ENCODE measurements at places on chromosomes 13 and 19.

DNA sequence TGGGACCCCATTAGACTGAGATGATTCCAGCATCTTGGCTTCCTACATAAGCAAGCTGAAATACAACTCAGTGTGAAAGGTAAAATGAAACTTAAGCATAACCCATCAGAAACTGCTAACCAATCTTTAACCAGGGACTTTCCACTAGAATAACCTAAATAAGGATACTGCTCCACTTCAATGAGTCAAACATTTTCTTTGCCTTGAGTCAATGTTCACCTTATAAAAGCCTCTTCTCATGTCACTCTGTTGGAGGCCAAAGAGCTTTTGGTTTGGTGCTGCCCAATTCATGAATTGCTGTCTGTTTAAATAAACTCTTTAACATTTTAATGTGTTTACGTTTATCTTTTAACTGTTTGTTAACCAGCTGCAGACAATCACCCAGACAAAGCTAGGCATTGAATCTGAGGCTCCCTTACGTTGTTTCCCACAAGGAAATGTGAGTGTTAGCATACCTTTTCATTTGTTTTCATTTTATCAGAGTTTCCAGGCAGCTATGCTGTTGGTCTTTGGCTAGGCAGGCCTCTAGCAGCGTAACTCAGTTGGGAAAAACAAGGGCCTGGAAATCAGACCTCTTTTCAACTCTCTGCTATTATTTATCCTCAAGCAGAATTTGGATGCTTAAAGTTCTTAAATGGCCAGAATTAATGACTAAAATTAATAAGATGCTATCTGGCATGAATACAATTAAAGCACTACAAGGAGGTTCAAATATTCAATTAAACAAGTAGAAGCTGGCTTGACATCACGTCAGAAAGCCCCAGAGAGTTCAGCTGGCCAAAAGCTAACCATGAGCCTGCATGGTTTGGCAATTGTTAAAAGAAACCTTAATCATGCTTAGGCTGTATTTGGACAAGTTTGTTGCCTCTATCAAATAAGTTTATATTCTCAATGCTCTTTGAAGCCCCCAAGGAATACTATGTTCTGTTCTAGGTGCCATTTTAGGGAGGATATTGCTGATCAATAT is 200.2 kb downstream of the DCLK1 start:
- no peak for DNase-seq

- DNase-seq, result no peak
These were observed 413.7 kb downstream of the DCT start for GRCh38 chr13:94065741-94066140.

DNA sequence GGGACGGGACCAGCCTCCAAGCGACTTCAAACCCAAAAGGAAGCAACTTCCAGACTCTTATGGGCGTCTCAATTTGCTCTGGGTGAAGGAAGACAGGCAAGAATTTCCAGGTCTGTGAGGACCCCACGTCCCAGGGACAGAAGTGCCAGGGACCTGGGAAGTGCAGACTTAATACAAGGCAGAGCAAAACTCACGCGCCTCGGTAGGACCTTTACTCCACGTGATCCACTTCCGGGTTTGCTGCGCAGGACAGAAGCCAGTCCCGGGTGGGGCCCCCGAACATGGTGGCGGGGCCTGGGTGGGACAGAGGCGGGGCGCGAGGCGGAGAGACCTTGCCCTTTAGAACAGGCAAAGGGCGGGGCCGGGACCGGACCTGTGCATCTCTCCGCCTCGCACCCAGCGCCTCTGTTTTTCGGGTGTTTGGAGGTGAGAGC is 9.3 kb downstream of the ZNF611 start:
- no peak for DNase-seq

GRCh38 chr13:80339563-80339911 is 1.4 kb downstream of the SPRY2 start:
- DNase-seq, result no peak

- no peak for DNase-seq
These were observed 77.4 kb upstream of the GPR12 start for GRCh38 chr13:26837997-26838396.

DNA sequence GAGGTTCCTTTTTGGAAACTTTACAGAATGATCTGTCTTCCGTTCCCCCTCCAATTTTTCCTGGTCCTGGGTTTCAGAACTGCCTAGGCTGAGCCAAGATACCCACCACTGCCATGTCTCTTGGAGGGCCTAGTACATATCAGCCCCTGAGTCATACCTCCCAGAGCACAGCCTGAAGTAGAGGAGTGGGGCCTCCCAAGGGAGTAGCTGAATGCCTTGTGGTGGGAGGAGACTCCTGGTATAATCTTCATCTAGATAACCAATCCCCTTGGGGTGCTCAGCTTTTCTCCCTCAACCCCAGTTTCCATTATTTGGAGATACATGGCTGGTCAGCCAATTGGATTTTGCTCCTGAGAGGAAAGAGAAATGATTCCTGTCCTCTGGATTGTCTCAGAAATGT is 30.3 kb downstream of the ZNF763 start:
- DNase-seq, result no peak

DNA sequence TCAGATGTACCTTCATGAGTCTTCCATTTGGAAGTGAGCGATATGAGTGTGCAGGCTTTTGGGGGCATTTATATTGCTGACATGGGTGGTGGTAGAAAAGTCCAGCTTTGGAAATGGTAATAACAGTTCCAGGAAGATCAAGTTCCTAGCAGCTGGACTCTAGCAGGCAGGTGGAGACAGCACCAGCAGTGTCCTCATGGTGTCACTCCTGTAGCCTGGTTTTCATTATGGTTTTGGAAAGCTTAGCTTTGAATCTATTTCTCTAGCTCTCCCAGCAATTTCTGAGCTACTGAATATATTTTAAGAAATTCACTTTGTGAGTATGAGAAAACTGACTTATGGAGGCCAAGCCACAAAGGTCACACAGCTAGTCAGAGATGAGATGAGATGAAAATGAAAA is 523.2 kb upstream of the HTR2A start:
- no peak for DNase-seq

GRCh38 chr13:98512774-98513665 is 63.9 kb downstream of the STK24 start:
- DNase-seq, result no peak

GRCh38 chr19:44808463-44809371 is at the start of gene BCAM:
Gene BCAM (plus strand): TSS chr19:44809103. CDS start chr19:44809125, 22 bp downstream.
- no peak for DNase-seq

- DNase-seq, result no peak
These were observed 64.5 kb upstream of the MCF2L start for GRCh38 chr13:112904436-112904960.

DNA sequence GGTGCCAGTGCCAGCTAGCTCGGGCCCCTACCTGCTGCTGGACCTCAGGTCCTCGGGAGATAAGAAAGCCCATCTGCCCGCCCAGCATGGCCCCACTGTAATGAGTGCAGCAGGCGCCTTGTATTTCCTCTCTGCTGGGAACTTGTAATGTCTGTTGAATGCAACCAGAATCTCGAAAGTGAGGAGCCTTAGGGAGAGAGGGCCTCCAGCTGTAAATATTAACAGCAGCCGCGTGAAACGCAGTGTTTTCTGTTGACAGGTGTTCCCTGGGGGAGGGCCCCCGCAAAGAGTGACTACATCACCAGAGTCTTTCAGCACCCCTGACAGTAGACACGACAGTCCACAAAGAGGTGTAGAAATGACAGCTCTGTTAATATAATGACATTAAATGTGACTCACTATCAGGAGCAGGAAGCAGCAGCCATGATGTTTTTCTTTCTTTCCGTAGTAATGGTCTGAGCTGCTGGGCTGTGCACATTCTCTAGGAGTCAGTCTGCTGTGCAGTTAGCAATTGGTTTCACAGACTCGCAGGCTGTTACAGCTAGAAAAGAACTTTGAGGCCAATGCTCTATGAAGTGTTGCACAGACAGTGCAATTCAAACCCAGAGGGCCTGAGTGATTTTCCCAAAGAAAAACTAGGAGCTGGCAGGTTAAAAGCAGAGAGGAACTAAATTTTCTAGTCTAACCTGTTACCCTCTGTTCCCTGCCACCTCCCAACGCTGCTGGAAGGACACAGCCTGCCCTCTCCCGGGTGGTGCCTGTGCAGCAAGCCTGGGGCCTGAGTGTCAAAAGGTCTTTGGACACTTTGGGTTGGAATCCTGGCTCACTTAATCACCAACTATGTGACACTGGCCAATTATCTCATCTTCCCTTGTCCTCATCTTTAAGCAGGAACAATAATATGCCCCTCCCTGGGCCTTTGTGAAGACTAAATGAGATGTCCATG is 58.6 kb upstream of the WASF3 start:
- DNase-seq, result no peak

DNA sequence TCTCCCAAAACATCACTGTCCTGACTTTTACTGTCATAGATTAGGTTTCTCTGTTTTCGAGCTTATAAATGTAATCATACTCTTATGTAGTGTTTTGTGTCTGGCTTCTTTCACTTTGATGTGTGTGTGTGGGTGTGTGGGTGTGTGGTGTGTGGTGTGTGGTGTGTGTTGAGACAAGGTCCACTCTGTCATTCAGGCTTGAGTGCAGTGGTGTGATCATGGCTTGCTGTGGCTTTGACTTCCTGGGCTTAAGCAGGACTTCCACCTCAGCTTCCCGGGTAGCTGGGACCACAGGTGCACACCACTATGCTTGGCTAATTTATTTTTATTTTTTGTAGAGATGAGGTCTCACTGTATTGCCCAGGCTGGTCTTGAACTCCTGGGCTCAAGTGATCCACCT is 59.6 kb downstream of the PDS5B start:
- DNase-seq, result no peak

GRCh38 chr19:3984584-3984907 is 717 bp downstream of the EEF2 start:
- no peak for DNase-seq

- no peak for DNase-seq
These were observed 9.0 kb downstream of the CIB3 start for GRCh38 chr19:16164222-16164890.

DNA sequence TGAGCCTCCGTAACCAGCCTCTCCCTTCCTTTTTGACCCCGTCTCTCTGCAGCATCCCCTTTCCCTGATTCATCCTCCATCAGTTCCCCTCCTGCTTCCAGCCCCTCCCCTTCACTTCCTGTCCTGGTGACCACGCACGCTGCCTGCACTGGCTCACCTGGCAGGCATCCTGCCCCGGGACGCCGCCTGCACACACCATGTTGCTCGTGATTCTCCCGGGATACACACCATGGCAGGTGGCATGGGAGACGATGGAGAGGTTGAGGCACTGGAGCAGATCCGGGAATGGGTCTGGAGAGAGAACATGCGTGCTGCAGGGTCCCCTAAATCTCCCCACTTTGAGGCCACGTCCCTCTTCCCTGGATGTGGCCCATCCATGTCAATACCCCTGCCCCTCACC is 4.2 kb downstream of the KLK12 start:
- no peak for DNase-seq

DNA sequence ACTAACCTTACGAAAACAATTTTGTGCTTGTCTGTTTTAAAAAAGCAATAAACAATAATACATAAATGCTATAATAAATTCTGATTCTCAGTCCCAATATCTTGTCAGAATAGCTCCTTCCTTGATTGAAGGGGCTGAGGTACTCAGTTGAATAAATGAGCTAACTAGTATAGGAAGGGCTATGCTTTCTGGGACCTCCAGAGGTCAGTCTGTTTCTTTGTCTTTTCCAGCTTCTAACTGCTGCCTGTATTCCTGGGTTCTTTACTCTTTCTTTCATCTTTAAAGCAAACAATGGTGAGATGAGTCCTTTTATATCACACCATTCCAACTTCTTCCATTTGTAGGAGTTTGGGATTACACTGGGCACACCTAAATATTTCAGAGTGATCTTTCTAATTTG is 1297.0 kb upstream of the ATXN8OS start:
- DNase-seq, result no peak

DNA sequence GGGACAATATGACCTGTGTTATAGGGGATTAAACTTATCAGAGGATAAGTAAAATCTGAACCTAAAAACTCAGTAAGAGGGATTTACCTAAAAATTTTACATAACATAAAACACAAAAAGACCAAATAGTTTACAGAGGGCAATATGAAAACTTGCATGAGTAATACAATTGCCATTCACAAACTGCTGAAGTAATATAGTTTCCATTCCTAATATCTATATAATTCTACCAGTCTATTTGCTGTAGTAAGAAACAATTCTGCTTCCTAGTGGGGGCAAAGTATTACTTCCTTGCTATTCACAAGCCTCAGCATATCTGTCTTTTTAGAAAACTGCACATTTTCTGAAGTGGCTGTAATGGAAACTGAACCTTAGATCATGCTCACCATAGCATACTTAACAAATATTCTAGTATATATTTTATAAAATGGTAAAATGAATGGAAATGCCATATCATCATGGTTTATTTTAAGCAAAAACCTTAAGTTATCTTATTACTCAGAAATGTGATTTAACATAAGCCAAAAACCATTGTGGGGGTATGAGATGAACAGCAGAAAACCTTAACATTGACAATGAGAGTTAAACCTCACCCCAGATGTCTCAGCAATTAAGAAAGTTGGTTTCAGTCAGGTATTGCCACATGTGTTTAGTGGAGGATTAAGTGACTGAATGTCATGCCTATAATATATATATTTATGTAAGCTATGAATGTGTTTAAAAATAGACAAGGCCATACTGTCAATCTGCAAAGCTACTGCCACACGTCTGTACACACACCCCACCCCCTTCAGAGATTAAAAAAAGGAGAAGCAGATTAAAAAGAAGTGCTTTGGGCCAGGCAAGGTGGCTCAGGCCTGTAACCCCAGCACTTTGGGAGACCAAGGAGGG is 136.8 kb downstream of the MIPEP start:
- DNase-seq, result no peak

- DNase-seq, result no peak
These were observed 48.5 kb downstream of the GAS6 start for GRCh38 chr13:113815151-113816058.

- no peak for DNase-seq
These were observed 38.9 kb upstream of the ZNF835 start for GRCh38 chr19:56710437-56710836.

- DNase-seq, result no peak
These were observed 5.0 kb upstream of the C19orf33 start for GRCh38 chr19:38298821-38299680.

- no peak for DNase-seq
These were observed 38.3 kb upstream of the SPRY2 start for GRCh38 chr13:80379245-80379644.

- no peak for DNase-seq
These were observed 340.6 kb downstream of the KCNRG start for GRCh38 chr13:50355797-50356196.

- no peak for DNase-seq
These were observed 5.1 kb upstream of the DIRAS1 start for GRCh38 chr19:2726160-2726855.

- no peak for DNase-seq
These were observed 3.1 kb upstream of the BCL3 start for GRCh38 chr19:44745341-44745831.

DNA sequence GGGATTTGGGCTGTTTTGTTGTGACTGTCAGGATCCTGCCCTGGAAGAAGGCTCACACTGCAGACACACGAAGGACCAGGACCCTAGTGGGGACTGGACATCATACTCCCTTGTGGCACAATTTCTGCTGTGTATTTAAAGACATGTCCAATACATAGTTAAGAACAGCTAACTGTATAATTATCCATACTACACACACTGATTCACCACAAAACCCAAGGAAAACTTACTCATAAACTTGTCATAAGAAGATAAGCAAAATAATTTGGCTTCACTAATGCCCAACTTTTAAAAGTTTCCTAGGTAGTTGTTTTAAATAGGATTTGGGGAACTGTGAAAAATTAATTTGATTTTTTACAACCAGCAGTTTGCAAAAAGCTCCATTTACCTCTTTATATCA is 46.1 kb downstream of the LATS2 start:
- no peak for DNase-seq

Measured in stimulated activated CD8-positive, alpha-beta memory T cell treated with anti-CD3 and anti-CD28 coated beads, Interleukin-4, amount 100 ng/mL, for 1 hour (primary cell).